ENCODE measurements at places on chromosomes 1 and 21. TPM values are rescaled to one million over a fixed set of nuclear protein-coding genes. Genes with fewer than 3 reads are reported as not detected.

EXTL1 gene
- total RNA-seq = not detected

GRCh38 chr1:224669403-224669802 is 53.3 kb downstream of the CNIH3 start:
- no peak for DNase-seq

RGS5 gene
- total RNA-seq = 1.6 TPM

DNA sequence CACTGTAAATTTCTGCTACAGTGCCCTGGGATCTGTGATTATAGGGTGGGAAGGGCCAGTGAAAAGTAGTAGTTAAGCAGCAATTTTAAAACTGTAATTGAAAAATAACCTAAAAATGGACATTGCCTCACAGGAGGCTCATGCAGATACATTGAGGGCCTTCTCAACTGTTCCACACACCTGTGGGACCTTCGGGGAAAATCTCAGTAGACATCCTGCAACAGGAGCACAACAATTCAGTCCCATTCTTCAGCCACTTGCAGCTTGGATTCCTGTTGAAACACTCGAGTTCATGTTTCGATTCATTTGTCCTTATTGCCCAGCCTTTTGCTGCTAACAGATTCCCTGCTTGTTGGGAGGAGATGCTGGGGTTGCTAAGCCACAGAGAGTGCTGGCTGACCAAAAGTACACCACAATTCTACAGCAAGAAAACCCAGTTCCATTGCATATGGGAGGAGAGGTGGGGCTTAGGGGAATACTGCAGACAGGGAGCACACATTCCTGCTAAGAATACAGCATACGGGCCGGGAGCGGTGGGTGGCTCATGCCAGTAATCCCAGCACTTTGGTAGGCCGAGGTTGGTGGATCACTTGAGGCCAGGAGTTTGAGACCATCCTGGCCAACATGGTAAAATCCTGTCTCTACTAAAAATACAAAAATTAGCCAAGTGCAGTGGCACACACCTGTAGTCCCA is 4.5 kb downstream of the TMCC2 start:
- no peak for DNase-seq

OR2T2 gene
- total RNA-seq = not detected

DNA sequence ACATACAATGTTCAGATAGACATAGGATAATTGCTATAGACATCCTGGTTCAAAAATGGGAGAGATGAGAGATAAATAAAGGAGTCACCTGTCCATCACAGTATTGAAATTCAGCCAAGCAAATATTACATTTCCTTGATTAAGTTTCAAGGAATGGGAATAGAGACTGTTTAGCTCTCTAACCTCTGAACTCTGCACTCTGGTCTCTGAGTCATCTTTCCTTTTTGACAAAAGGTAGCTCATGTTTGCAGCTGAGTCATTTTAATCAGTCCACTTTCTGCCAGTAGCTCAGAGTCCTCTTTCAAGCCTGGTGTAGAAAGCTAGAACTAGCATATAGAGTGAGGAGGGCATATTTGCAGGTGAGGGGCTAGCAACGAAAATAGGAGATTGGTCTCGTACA is 51.4 kb upstream of the GJA8 start:
- DNase-seq = peak; percentile 74

OR2T29 gene
- not detected for total RNA-seq

PER3 gene
- total RNA-seq = 1.9 TPM

- no peak for DNase-seq
Measured at GRCh38 chr1:208139434-208140045, 104.6 kb downstream of the PLXNA2 start.

GRCh38 chr1:162144853-162145252 is 75.4 kb downstream of the NOS1AP start:
- DNase-seq = no peak

HRNR gene
- not detected for total RNA-seq

DNA sequence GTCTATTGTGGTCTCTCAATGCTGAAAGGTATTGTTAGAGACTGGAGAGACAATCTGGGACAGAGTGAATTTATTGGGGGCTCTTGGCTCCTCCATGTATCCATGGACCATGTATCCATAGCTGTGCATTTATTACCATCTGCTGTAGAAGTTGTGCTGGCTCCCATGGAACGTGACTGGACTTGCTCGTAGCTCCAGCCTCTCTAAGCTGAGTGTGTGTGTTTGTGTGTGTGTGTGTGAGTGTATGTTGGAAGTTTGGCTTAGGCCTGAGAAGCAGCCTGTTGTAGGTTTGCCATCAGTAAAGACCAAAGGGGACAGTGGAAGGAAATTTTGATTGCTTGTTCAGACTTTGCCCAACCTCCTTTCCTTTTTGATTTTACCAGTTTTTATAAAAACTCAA is 105.7 kb upstream of the USP24 start:
- no peak for DNase-seq

GRCh38 chr1:155918660-155919059 is 7.5 kb upstream of the RIT1 start:
- no peak for DNase-seq

PGBD2 gene
- 8.9 TPM for total RNA-seq

- no peak for DNase-seq
Measured at GRCh38 chr1:90719330-90720144, 2.4 kb upstream of the BARHL2 start.

DNA sequence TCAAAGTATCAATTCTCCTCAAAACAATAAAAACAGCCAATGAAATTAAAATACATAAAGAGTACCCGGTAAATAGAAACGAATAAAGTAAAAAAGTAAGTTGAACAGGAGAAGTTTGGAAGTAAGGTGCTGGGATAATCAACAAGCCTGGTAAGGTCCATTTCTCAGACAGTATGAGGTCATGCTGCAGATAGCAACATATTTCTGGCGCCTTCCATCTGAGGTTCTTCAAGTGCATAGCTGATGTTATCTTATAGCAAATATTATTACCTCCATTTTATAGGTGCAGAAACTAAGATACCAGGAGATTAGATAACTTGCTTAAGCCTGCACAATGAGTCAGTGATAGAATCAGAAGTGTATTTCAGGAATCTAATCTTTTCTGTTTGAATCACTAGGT is 23.7 kb upstream of the CEP350 start:
- no peak for DNase-seq

DNA sequence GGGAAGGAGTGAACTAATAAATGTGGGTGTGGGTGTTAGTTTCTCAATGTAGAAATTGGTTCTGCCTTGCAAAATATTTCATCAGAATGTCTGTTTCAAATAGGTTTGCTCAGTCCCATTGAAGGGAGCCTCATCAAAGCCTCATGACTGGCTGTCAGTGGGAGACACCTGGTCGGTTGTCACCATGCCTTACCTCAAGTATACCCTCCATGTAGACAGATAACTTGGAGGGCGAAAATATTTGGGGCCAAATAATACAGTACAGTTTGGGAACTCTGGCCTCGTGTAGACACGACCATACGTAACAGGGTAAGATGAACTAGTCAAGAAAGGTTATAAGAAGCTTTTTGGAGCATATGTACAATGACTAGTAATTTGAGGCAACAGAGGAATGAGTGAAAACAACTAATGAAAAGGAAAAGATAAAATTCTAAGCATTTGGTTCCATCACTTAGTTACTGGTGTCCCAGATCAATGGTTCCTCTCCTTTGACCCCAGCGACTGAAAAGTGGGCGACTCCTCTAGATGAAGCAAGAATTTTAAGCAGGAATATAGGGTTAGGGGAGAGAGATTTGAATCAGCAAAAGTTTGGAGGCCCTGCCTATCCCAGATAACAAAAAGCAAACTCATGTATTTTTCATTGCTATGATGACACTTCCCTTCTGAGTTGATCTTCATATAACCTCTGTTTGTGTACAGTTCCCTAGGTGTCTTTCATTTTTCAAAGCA is 163.9 kb downstream of the LRRC40 start:
- DNase-seq = no peak

SETDB1 gene
- 38.1 TPM for total RNA-seq

SPATA21 gene
- total RNA-seq = under 0.01 TPM

DNA sequence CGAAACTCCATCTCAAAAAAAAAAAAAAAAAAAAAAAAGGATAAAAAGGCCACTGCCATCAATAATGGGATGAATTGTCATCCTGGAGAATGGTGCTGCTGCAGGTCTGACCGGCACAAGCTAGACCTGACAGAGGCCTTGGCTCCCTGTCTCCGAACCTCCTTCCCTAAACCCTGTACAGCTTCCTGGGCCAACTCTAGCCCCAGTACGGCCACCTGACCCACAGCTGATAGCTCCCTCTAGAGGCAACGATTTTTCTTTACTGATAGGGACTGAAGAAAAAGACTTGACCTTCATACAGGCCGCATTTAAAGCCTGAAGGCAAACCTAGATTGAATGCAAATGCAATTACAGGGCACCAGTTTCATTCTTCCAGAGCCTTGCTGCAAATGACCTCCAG is 30.7 kb downstream of the NOL9 start:
- DNase-seq = peak; percentile 72

SPTA1 gene
- 3.1 TPM for total RNA-seq

DNA sequence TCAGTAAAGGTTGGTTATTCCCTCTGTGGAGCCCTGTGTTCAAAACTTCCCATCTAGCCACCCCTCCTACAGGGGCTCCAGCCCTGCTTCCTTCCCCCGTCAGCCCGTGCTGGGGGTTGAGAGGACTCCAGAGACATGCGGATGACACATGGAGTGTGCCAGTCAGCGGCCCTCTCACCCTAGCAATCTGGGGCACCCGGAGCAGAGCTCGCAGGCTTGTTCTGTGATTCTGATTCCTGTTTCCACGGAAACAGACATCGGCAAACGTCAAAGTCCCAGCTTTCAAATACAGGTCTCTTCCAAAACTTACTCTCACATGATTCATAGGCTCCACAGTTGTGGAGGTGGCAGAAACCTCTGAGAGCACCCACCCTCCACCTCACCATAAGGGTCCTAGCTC is 9.8 kb upstream of the SSBP3 start:
- DNase-seq = no peak

DNA sequence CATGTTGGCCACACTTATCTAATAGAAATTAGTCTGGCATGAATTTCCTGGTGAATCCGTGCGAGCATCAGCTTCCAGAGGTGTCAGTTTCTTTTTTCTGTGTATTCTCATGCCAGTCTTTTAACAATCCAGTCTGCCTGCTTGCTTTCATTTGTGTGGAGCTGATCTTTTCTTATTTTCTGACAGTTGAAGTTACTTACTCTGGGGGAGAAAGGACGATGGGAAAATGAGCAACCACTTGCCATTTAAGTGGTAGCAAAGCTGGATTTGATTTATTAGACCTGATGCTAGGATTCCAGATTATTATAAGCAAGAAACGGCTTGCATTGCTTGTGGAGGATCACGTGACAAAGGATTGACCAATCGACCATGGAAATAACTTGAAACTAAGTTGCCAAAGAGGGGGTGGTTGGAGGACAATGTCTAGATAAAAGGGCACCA is 24.3 kb upstream of the APP start:
- DNase-seq = no peak

LCE1B gene
- not detected for total RNA-seq

- no peak for DNase-seq
Measured at GRCh38 chr1:20428841-20429240, 57.2 kb downstream of the CAMK2N1 start.

DNA sequence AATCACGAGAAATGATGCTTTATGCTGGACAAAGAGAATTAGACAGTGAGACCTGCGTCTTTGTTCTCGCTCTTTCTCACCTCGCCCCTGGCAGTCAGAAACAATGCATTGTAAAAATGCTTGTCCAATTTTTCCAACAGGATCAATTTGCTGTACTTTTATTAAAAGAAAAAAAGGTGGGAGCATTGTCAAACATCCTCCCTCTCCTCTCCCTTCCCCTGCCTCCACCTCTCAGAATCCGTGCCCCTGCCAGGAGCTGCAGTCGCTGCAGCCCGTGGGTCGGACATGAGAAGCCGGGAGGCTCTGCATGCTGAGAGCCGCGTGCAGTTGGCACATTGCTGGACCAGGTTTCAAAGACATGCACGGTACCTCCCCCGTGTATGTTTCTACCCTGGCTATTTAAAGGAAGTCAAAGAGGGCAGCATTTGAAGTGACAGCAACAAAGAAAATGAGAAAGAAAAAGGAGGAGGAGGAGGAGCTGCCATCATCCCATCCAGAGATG is 161.0 kb upstream of the KAZN start:
- DNase-seq = no peak

DNA sequence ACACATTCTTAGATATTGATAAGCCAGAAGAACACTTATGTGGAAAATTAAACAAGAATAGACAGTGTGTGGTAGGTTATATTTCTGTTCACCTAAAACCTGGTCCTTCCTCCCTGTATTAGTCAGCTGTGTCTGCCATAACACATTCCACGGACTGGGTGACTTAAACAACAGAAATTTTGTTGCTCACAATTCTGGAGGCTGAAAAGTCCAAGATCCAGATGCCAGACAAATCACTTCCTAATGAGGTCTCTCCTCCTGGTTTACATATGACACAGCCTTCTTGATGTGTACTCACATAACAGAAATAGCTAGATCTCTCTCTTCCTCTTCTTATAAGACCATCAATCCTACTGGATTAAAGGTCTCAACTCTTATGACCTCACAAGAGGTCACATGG is 25.7 kb downstream of the JMJD4 start:
- no peak for DNase-seq

GRCh38 chr1:29934255-29934772 is 698.0 kb downstream of the PTPRU start:
- DNase-seq = no peak

ATAD3C gene
- total RNA-seq = 1.5 TPM

DNA sequence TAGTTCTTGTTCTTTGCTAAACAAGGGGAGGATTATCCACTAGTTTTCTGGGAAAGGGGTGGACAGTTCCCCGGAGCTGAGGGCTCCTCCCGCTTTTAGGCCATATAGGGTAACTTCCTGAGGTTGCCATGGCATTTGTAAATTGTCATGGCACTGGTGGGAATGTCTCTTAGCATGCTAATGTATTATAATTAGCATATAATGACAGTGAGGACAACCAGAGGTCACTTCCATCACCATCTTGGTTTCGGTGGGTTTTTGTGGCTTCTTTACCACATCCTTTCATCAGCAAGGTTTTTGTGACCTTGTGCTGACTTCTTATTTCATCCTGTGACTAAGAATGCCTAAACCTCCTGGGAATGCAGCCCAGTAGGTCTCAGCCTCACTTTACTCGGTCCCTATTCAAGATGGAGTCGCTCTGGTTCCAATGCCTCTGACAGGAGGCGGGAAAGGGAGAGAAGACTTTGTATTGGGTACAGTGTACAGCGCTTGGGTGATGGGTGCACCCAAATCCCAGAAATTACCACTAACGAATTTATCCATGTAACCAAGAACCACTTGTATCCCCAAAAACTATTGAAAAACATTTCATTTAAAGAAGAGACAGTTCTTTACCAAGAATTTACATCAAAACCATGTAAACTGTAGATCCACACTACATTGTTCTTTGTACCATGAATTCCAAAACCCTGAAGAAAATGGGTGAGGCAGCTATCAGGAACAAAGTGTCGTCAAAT is 8.7 kb upstream of the SLC2A5 start:
- DNase-seq = no peak

All from dermis blood vessel endothelial cell (primary cell).